Lower leg skin (tissue), 4 donors: ENCODE measurements at places on chromosomes 7 and 10.

DNA sequence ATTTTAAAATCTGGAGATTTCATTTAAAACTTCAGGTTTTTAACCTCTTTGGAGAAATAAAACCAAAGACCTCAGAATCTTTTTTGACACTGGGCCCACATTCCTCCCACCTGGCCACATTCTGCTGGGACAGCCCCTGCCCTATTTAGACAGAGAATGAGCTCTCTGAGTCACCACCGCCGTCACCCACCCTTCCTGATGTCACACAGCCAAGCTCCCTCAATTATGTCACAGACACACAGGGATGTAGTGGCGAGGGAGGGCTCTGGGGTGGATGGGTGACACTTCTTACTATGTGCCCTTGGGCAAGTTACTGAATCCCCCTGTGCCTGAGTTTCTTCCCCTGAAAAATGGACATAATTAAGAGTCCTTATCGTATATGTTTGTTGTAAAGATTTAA lies 162.6 kb downstream of the RAB11FIP2 start:
- no peak for DNase-seq

DNA sequence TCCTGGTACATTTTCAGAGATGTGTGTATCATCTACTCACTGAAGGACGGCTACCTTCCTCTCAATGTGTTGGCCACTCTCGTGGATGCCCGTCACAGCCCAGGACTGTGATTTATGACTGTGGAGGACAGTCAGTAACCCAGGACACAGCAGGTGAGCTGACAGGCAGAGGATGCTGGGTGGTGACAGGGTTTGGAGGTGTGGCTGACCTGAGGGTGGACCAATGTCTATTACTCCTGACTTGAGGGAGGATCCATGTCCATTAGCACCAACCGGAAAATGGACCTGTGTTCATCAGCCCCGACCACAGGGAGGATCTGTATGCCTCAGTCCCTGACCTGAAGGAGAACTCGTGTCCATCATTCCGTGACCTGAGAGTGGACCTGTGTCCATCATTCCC lies 96.1 kb downstream of the ADCY1 start:
- DNase-seq: peak; percentile 53

- DNase-seq: no peak
Observed at GRCh38 chr10:29392376-29393021, 103.6 kb downstream of the LYZL1 start.

GRCh38 chr7:46291050-46291438 lies 370.0 kb upstream of the IGFBP3 start:
- no peak for DNase-seq

GRCh38 chr7:52323202-52323746 lies 712.2 kb upstream of the POM121L12 start:
- no peak for DNase-seq

- DNase-seq: no peak
Observed at GRCh38 chr7:104940023-104940710, 73.8 kb upstream of the KMT2E start.

DNA sequence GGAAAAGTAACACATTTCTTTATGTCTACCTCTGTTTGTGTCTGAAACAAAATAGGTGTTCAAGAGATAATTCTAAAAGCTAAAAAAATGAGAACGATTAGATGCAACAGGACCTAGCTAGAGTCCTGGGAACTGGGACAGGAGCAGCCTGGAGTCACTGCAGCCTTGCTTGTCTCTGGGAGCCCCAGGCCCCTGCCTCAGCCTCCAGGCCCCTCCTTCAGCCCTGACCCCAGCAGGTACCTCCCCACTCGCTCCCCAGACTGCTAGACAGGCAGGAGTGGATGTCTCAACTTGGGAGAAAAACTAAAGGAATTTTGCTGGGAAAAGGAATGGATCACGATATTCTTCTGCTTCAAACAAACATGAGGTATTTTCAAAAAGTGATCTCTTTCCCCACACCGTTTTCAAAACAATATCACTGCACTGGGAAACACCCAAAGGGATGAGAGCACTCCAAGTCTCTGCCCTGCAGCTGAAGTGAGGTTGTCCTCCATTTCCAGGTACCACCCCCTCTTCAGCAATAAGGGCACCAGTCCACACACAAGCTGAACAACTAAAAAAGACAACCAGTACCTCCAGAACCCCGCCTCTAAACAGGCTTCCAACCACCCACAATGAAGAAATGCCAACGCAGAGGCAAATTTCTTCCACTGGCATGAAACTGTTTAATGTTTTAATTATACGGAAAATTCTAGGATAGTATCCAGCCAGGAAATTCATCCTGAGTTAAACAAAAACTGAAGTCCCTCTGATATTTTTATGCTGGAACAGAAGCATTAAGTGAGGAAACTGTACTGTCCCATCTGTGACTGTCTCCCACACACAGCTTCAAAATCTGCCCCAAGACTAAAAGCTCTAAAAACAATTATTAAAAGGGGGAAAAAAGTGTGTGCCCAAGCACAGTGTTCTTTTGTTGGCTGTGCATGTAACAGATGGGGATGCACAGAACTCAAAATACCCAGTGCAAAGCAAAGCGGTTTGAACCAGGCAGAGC lies 47.2 kb downstream of the XPNPEP1 start:
- DNase-seq: no peak

DNA sequence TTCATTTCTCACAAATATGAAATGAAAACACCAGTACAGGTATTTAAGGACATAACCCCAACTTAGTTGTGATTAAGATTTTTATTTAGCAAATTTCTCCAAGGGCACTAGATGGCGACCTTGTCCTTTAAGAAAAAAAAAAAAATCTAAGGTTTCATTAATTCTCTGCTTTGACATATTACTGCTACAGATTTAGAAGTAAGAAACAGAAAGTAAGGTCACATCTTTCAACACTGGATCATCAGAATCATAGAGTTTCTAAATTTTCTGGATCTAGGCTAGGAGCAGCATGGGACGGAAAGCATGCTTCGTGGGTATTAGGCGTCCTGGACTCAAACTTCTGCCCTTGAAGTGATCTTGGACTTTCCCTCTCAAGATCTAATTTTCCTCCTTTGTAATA lies 85.5 kb upstream of the PRKG1 start:
- no peak for DNase-seq

DNA sequence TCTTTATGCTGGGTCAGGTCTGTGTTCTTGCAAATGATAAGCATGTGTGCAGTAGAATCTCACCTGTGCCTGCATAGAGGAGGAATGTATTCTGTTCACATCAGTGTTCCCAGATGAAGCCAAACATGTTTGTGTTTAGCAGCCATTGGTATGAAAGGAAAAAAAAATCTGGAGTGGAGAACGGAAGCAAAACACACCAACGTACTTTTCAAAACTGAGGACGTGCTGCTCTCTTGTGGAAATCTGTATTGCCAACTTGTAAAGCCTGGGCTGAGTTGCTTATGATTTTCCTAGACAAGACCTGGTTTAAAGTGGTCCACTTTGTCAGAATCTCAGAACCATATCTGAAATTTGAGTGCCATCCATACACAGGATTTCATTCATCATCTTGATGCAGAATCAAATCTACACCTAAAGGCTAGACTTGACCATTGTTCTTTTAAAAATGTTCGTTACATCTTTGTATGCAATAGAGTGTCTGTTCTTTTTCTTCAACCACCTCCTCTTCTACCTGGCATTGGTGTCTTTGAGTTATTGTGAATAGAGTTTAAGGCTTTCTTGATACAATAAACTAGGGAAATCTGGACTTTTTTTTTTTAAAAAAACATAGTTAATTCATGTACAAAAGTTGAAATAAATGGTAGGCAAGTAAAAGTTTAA lies 367.7 kb downstream of the PHF14 start:
- no peak for DNase-seq

DNA sequence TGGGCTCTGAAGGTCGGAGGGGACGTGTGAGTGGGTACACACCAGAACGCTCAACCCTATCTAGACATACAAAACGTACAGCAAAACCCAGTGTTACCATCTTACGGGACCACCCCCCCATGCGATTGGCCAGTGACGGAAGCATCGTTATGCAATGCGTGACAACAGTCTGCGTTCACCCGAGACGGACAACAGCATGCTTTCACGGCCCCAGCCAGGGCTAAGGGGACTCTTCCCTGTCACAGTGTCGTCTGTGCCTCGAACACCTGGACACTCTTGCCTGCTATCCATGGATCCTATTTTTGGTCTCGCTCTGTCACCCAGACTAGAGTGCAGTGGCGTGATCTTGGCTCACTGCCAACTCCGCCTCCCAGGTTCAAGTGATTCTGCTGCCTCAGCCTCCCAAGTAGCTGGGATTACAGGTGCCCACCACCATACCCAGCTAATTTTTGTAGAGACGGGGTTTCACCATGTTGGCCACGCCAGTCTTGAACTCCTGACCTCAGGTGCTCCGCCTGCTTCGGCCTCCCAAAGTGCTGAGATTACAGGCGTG lies 23.3 kb downstream of the DPYSL4 start:
- DNase-seq: no peak

DNA sequence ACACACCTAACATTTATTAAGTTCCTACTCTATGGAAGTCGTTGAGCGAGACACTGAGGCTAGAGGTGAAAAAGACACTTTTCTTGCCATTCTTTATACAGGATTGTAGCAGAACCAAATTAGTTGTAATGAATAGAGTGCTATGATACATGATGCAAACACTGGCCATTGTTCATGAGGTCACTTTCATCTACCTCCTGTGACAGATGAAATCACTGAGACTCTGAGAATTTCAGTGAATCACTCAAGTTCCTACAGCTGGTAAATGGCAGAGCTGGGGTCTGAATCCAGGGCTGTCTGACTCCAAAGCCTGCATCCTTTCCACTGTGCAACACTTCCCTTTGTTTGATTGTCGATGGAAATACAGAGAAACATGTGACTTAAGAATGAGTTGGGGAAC lies 657.6 kb downstream of the LRMDA start:
- no peak for DNase-seq

- no peak for DNase-seq
Observed at GRCh38 chr7:134988161-134988560, 1.9 kb downstream of the AGBL3 start.

GRCh38 chr10:57018452-57018851 lies 657.4 kb upstream of the ZWINT start:
- no peak for DNase-seq

DNA sequence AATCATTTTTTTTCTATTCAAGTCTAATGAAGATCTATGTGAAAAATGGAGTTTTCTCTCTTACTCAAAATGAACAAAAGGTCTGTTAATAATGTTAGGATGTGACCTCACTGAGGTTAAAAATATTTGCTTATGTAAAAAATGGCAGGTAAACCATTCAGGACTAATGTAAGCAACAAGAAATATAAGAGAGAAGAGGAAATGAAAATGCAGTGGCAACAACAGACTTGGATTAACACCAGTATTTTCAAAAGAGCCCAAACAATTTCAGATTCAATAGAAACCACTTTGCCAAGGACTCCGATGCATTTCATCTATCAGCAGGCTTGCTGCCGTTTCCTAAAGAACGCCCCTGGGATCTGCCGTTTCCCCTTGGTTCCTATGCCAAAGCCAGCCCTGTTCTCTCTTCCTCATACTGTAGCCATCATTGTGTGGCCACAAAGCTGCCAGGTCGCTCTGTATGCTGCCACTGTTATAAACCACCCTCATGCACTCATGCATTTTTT lies 66.4 kb downstream of the MTURN start:
- no peak for DNase-seq

GRCh38 chr7:139542308-139543151 lies 19.0 kb downstream of the CLEC2L start:
- no peak for DNase-seq

DNA sequence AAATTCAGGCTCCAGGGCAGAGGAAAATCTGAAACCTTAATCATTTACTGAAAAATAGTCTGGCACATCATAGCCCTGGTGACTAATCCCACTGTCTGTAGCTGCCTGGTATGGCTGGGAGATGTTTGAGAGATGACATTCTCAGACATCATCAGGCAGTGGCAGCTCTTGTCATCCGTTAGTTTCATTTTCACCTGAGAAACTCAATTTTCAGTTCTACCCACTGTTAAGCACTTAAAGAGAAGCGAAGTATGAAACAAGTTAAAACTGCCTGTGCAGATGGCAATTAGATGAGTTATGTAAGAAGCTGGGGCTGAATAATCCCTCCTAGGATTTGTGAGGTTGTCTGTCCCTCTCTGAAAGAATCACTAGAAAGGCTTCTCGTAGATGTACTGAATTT lies 150.2 kb downstream of the NSUN6 start:
- no peak for DNase-seq

GRCh38 chr7:116576350-116577319 lies 51.8 kb downstream of the CAV1 start:
- DNase-seq: no peak

- DNase-seq: no peak
Observed at GRCh38 chr7:135467207-135467711, 42.6 kb downstream of the CNOT4 start.

GRCh38 chr10:24223953-24224352 lies 15.0 kb downstream of the KIAA1217 start:
- no peak for DNase-seq

GRCh38 chr7:85052056-85052737 lies 134.7 kb downstream of the SEMA3D start:
- no peak for DNase-seq

- no peak for DNase-seq
Observed at GRCh38 chr10:35592441-35592840, 12.7 kb upstream of the GJD4 start.

- no peak for DNase-seq
Observed at GRCh38 chr7:55642266-55642665, 70.0 kb upstream of the VOPP1 start.

- DNase-seq: no peak
Observed at GRCh38 chr7:1576521-1577253, 6.9 kb upstream of the PSMG3 start.

DNA sequence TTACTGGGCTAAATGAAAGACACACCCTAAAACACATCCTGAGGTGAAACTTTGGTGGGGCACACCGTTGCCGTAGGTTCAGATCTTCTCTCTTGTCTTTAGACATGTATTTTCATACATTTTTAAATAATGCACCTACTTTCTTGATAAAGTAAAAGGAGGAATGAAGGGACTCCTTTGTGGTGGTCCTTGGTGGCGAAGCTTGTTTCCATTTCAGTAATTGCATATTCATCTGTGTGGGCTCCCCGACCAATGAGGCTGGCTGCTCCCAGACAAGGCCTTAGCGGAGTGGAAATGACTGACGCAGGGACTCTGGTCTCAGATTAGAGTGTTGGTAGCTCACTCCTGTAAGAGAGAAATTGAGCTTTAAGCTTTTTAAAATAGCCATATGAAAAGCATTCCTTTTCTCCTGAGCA lies 815 bp downstream of the CCSER2 start:
- no peak for DNase-seq

DNA sequence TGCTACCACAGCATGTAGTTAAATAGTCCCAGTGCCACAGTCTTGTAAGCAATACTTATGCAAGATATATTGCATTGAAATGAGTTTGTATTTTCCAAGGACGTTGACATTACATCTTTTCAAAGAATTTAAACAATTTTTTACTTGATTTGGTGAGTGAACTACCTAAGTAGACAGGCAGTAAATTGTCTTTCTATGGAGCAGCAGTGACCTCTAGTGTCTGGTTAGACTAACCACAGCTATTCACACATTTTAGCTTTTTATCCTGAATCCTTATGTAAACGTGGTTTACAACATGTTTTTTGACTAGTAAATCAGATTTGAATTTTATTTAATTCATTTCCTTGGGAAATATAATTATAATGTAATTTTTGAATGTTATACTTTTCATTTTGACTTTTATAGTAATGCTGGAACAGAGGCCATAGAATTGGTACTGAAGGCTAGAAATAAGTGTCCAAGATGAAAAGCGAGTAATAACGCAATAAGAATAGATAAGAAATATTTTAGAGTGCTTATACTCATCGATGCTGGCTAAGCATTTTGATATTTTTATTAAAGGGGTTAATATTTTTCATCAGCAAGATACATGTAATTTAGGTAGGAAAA lies 5.6 kb downstream of the LRRTM3 start:
- DNase-seq: no peak
